ENCODE measurements at places on chromosomes 7 and 10.

DNA sequence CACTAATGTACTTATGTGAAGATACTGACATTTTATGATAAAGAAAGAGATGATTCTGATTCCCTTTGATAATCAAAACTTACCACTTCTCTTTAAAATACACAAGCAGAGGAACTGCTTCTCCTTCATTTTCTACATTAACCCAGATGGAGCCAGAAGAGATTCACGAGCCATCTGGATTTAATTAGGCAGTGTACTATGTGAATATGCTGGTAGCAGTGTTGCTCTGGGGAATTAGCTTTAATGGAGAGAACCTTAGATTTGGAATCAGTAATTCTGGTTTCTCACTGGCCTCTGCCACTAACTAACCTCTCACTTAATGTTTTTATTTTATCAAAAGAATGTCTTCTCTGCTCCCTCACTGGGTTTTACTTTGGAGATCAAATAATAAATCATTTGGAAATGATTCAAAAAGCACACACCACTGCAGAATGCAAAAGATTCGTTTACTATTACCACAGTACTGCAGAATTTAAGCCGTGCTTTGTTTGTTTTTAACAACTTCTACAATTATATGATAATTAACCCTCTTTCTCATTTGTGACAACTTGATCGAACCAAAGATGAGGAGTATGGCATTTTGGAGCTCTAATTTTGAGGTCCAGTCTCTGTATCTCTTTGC, 77.5 kb upstream of the PHYHIPL start:
- DNase-seq: peak; percentile 18

GRCh38 chr7:80488406-80488805, 23.5 kb downstream of the GNAT3 start:
- DNase-seq: peak; percentile 54

DNA sequence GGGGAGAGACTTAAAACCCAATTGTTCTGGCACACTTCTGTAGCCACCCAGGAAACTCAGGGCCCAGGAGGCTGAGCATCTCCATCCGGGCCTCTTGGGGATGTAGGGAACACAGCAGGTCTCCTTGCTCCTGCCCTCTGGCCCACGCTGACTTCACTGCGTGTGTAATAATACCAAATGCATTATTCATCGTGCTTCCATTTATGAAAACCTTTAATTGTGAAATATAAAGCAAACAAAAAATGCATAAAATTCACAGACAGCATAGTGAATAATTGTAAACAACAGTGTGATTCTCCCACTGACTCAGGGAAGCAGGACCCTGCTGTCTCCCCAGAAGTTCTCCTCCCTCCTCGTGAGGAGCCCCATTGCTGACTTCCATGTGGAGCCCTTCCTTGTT, 70.3 kb upstream of the SHH start:
- DNase-seq: peak; percentile 68

GRCh38 chr7:136353287-136353686, 376.1 kb upstream of the MTPN start:
- DNase-seq: no peak

DNA sequence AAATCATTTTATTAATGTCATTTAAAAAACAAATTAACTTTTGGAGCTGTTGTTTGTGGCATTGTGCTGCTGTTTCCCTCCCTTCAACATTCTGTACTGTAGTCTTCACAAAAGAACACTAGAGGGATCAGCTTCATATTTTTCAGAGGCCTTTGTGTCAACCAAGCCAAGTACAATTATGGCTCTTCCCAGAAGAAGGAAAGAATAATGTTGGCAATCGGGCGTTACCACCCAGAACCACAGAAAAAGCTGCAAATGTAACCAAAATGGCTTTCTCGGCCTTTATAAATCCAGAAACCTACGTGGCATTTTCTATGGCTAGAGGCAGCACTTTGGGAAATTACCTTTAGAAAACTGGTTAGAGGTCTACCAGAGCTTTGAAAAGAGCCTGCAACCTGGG, 98.8 kb upstream of the COL1A2 start:
- peak; percentile 85 for DNase-seq

GRCh38 chr10:49831352-49832035, 69.4 kb upstream of the OGDHL start:
- peak; percentile 35 for DNase-seq

GRCh38 chr10:67629461-67629971, 66.5 kb downstream of the CTNNA3 start:
- peak; percentile 78 for DNase-seq

- DNase-seq: no peak
Observed at GRCh38 chr7:77202481-77202976, 2.9 kb upstream of the FGL2 start.

DNA sequence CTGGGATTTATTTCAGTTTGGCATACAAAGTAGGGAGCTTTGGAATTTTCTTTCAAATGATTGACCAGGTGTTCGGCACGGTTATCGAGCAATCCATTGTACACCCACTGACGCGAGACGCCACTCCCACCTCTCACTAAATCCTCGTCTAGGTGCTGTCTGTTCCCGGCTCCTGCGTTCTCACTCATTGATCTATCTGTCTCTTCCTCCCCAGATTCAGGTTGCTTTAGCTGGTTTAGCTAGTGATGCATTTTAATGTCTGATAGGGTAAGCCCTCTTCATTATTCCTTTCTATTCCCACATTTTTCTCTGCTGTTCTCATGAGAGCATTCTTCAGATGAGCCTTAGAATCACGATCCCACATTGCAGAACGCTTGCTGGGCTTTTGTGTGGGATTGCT, 91.7 kb downstream of the ELFN1 start:
- no peak for DNase-seq

- DNase-seq: peak; percentile 56
Observed at GRCh38 chr10:87092376-87092860, 2.2 kb downstream of the GLUD1 start.

GRCh38 chr10:122154545-122155366, 116.3 kb upstream of the BTBD16 start:
- DNase-seq: peak; percentile 51

- DNase-seq: no peak
Observed at GRCh38 chr7:102895602-102896001, 17.2 kb upstream of the LRRC17 start.

DNA sequence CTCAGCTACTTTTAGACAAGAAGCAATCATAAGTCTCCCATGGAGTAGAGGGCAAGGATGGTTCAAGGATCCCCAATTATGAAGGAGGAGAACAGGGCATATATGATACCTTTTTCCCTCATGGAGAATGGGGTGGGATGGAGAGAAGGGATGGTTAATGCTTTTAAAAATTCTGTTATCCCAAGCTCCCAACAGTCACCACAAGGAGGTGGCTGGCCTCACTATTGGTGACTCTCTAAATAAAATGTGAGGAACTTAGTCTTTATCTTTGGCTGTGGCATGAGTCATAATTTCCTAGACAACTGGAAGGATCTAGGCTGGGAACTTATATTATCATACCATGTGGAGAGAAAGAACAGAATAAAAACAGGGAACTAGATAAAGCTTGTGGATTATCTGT, 297.0 kb downstream of the PHTF2 start:
- DNase-seq: peak; percentile 69

DNA sequence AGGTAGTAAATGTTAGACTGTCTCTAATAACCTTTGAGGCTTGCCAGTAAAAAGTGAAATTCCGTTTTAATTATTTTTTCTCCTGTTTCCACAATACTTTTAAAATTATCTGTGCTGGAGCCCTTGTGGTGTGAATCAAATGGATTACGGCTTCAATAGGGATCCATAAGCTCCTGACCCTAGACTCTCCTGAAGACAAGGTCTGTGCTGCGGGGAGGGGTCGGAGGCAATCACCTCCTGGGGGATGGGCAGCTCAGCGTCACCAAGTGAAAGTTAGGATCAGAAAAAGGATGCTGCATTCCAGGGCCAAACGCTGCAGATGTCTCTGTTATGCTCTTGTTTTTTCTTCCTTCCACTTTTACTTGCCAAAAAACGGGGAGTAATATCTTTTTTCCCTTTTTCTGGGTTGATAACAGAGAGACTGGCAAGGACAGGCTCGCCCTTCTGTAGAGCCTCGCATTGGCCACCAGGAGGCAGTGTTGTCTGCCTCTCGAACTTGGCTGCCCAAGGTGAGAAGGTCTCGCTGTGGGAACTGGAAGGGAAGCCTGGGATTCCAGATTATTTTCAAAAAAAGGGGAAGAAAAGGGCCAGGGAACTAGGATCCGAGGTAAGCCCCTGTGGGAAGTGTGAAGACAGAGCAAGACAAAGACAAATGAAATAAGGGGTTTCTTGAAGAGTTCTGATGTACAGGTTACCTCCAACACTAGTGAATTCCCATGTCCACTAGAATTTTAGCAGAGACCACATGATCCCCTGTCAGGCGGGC, 621.9 kb downstream of the ACTR3B start:
- DNase-seq: no peak

GRCh38 chr10:113169853-113170460, 219.9 kb downstream of the TCF7L2 start:
- no peak for DNase-seq

- no peak for DNase-seq
Observed at GRCh38 chr10:11449761-11450160, 161.7 kb downstream of the USP6NL start.

GRCh38 chr7:66669496-66669895, 40.8 kb downstream of the KCTD7 start:
- DNase-seq: no peak

DNA sequence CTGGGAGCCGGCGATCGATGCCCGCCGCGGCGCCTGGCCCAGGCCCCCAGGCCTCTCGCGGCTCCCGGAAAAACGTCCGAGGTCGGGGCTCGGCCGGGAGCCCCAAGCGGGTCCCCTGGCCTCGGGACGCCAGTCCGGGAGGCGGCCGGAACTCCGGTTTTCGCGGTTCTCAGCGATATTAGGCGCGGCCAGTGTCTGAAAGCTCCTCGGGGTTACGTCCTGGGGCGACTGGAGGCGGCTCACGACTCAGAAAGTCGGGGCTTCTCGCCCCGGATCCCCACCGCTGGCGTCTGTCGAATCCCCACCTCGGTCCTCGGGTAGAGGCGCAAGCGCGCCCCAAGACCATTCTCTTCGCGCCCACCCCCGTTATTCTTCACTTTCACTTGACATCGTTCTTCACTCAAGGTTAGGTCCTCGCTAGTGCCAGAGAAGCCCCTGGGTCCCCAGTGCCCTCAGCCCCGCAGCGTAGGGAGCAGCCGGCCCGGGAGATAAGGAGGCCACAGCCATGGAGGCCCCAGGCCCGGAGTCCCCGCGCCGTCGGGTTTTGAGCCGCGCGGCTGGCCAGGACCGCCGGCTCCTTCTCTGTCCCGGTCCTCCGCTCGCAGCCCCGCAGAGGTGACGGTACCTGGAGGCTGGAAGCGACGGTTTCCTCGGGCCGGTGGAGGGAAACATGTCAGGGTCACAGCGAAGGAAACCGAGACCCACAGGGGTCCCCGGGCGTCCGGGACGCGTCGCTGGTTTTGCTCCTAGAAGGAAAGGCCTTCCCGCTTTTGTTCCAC, 35.2 kb upstream of the EBLN1 start:
- DNase-seq: peak; percentile 19

- DNase-seq: no peak
Observed at GRCh38 chr7:137958470-137959431, 43.1 kb downstream of the CREB3L2 start.

- no peak for DNase-seq
Observed at GRCh38 chr7:81487516-81487915, 282.3 kb downstream of the HGF start.

- no peak for DNase-seq
Observed at GRCh38 chr10:62528441-62528840, 154.3 kb downstream of the ZNF365 start.

DNA sequence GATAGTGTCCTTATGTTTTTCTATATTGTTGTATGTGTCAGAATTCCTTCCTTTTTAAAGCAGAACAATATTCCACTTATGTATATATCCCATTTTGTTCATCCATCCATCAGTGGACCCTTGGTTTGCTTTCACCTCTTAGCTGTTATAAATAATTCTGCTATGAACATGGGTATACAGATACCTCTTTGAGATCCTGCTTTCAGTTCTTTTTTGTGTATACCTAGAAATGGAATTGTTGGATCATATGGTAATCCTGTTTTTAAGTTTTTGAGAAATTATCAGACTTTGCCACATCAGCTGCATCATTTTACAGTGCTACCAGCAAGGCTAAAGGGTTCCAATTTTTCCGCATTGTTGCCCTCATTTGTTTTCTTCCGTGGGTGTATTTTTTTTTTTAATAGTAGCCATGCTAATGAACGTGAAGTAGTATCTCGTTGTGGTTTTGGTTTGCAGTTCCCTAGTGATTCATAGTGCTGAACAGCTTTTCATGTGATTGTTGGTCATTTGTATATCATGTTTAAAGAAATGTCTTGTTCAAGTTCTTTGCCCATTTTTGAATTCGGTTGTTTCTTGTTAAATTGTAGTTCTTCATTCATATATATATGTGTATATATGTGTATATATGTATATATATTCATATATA, 87.8 kb downstream of the LCOR start:
- peak; percentile 67 for DNase-seq

DNA sequence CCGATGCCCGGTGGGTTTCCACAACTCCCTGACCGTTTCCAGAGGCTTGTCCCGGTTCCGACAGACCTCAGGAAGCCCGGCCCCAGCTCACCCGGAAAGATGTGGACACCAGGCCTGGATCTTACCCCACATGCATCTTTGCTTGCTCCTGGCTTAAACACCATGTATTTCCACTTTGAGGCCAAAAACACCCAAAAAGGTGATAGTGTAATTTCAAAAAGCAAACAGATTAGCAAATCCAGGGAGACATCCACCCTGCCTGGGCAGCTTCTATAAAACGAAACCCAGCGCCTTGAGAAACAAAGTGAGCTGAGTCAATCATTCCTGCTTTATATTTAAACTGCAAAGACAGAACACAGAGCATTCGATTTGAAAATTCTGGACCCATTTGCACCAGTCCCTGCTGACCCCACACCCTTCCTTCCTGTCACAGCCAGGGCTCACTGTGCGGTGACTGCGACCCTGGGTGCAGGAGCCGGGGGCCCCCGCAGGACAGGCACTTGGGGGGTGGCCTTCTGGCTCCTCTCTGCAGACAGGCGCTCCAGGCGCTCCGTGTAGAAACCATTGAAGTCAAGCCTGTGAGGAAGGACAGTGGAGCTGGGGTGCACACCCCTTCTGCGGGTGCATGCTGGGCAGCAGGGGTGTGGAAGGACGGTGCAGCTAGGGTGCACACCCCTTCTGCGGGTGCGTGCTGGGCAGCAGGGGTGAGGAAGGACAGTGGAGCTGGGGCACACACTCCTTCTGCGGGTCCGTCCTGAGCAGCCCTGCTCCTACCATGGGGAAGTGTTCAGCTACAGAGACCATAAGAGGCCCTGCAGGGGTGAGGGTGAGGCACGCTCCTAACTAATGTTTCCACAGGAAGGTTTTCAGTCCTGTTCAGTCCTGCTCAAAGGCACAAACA, 2.9 kb upstream of the ADAM8 start:
- DNase-seq: no peak

GRCh38 chr10:50422259-50422658, 170.9 kb upstream of the ASAH2 start:
- no peak for DNase-seq

GRCh38 chr10:8449909-8450308, 395.4 kb downstream of the GATA3 start:
- DNase-seq: no peak
